Left renal cortex interstitium (tissue), 4 donors: ENCODE measurements at places on chromosomes 4 and X.

GRCh38 chrX:102658556-102658955, 7.3 kb downstream of the GPRASP1 start:
- DNase-seq: no peak

GRCh38 chr4:126708716-126709115, 924.0 kb upstream of the INTU start:
- DNase-seq: no peak

DNA sequence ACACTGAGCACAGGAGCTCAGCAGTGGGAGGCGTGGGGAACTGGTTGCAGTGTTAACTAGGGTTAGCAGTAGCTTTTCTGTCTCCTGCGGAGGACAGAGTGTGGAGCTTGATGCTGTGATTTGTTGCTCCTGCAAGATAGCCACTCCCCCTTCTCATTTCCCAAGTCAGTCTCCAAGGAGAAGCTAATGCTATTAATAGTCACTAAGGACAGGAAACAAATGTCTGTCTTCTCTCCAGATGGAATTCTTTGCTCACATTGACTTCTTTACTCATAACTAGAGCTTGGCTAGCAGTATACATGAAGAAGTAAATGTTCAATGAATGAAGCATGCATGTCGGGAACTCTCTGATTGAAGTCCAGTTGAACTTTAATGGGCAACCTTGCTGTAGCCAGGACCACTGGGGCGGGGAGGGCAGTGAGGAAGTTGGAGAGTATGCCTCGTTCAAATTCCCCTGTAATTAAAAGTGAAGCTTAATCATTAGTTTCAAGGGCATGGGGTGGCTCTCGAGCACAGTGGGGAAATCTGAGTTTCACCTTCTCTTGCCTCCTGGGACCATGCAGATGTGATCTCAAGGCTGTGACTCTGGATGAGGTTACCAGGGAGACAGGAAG, 156.6 kb upstream of the SCML1 start:
- DNase-seq: no peak

GRCh38 chr4:18318682-18319388, 297.3 kb upstream of the LCORL start:
- no peak for DNase-seq

DNA sequence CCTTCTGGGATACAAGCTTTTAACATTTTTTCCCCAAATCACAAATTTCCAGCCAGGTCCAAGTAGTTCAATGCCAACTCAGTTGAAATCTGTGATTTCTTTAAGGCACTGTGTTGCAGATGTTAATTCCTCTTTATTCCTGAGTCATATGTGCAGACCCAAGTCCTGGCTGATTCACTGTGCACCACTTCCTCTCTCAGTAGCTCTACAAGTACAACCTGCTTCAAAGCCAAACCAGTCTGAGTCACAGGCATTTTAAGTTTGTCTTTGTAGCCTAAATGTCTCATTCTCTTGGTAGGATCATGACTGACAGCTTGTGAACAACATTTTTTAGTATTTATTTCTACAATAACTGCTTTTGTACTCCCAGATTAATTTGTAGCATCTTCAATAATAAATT, 165.6 kb upstream of the S100G start:
- DNase-seq: no peak

GRCh38 chrX:20399728-20400414, 133.2 kb upstream of the RPS6KA3 start:
- no peak for DNase-seq

- DNase-seq: no peak
These were observed 86.6 kb downstream of the DNAAF6 start for GRCh38 chrX:107293056-107293455.

DNA sequence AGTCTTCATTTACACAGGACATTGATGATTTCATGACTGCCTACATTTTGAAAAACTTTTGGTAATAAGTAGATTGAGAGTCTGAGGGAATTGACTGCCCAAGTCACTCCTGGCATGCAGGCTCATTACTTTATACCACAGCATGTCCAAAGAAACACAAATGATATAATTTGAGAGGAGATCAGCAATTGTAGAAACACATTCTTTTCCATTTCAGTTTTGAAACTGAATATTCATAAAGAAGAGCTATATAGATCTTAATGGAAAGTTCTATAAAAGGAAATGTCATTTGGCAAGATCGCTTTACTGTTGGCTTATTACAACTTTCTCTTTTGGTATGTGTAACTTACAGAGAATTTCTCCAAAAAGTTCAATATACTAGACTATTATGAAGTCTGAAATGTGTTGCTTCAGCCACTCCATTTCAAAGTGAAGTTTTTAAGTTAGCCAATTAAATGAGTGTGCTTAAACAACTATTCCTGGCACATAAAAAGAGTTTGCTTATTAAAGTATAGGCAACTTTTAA, 158.0 kb downstream of the ARAP2 start:
- DNase-seq: no peak

GRCh38 chr4:121182296-121182695, 18.2 kb upstream of the TNIP3 start:
- DNase-seq: no peak

DNA sequence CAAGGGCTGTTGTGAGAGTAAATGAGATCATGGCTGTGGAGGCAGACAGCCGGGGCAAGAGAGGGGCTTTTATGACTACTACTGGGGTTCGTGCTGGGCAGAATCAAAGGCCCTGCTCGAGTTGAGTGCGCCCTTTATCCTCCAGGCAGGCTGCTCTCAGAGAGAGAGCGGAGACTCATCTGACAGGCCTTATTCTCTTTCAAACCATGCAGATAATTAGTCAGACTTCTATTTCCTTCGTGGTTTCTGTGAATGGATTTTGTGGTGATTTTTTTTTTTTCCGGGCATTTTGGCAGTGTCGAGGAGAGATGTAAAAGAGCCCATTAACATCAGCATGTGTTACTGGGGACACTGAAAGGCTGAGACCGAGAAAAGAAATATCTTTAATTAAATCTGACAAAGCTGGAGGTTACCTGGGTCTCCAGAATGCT, 73.6 kb downstream of the MED28 start:
- no peak for DNase-seq

- no peak for DNase-seq
These were observed 10.3 kb upstream of the LSM6 start for GRCh38 chr4:146165221-146165620.

DNA sequence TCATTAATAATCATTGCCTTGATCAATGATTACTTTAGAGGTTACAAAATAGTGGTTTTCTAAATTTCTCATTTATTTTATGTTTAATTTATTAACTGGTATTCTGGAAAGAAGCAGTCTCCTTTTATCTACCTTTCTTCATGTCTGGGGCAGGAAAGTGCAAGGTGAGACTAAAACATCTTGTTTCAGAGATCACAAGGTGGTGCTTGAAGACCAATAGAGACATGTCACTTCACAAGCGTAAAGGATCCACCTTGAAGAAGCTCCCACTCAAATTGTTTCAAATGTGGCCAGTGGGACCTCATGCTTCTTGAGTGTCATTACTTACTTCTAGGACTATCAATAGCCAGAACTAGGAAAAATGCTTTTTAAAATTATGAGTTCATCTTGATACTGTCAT, 1568.7 kb downstream of the RPA4 start:
- DNase-seq: no peak

GRCh38 chr4:42396752-42397634, at the start of gene SHISA3:
Gene SHISA3 (plus strand): TSS chr4:42397488. CDS start chr4:42398057, 569 bp downstream.
- no peak for DNase-seq

- DNase-seq: no peak
These were observed 292.7 kb downstream of the GALNTL6 start for GRCh38 chr4:172105918-172106317.

DNA sequence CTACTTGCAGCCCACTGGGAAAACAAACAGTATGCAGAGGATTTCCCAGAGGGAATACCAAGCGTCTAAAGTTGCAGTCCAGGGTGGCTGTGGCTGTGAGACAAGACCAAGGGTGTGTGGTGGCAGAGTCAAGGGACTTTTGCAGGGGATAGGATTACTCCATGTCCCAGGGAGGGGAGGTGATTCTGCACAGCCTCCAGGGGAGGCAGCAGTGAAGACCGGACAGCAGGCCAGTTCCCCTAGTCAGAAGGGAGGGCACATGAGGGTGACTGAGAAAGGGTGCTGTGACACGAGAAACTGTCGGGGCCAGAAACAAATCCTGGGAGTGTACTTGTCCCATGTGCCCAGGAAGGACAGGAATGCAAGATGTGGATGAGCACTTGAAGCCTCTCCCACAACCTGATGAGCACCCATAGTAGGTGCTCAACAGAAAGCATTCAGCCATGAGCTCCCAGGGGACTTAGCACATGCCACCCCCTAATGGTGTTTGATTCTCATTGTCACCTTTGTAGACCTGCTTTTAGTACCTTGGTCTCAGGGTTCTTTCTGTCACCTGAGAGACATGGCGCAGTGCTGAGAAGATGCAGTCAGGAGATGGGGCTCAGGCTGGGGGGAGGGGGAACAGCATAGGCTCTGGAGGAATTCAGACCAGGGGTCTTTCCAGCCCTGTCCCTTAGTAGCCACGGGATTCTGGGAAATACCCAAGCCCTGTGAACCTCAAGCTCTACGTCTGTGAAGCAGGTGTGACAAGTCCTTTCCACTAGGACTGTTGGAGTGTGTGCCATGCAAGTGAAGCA, 18.1 kb upstream of the HSFX3 start:
- no peak for DNase-seq

DNA sequence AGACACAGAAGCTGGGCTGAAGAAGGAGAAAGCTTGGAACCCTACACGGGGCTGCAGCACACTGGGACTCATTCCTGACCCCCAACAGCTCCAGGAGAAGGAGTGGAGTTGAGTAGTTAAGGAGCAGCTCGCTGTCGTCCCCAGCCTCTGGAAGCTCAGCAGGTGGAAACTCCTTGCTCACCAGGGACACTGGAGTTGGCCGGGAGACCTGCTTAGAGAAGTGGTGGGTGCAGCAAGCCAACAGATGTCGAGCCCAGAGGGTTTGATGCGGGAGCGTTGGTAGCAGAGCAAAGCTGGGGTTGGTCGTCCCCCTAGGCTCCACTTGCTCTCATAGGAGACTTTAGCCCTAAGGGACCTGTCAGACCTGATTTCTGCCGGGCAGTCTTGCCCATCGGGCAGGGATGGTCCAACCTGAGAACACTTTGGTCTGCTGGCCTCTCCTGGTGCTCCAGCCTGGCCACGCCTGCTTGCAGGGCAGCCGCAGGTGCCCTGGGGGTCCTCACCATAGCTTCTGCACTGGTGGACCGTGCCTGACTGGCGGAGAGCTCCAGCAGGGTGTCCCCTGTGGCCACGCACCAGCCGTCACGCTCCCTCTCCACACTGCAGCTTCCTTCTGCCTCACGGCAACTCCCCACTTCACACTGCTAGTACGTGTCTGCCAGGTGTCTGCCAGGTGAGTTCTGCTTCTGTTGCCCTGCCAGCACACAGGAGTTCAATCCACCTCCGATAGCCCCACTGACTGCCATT, 353.7 kb downstream of the GASK1B start:
- DNase-seq: no peak

DNA sequence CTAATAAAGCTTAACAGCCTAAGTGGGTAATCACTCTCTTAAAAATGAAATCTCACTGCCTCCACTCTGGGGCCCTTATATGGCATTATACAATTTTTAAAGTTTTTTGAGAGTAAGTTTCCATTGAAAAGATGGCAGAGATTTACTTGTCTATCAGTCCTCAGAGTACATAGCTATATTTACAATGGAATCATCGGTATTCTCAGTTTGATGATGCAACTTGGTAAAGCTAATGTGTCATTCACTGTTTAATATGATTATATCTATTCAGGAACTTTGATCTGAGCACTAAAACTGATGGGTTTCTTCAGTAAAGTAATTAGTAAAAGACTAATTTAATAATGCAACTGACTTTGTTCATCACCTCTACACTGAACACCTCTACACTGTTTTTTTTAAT, 51.6 kb downstream of the CT47B1 start:
- no peak for DNase-seq

- no peak for DNase-seq
These were observed at the start of gene TKTL2 for GRCh38 chr4:163473576-163473975. Gene TKTL2 (minus strand): TSS chr4:163473754. CDS start chr4:163473734, 20 bp downstream.

- DNase-seq: no peak
These were observed 8.6 kb downstream of the APEX2 start for GRCh38 chrX:55008571-55009358.

DNA sequence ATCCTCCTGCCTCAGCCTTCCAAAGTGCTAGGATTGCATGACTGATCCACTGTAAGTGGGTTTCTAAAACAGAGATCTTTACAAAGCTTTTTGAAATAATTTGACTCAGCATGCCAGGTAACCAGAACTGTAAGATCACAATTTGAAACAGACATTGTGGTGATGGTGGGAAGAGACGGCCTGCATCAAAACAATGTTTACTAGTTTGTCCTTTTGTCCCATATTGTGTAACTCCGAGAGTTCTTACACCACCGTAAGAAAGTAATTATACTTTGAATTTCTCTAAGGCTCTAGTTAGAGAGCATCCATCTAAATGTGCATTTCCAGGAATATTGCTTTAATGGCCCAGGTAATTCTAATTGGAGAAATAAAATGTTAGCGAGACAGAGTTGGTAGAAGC, 594 bp upstream of the ARHGAP24 start:
- DNase-seq: no peak

DNA sequence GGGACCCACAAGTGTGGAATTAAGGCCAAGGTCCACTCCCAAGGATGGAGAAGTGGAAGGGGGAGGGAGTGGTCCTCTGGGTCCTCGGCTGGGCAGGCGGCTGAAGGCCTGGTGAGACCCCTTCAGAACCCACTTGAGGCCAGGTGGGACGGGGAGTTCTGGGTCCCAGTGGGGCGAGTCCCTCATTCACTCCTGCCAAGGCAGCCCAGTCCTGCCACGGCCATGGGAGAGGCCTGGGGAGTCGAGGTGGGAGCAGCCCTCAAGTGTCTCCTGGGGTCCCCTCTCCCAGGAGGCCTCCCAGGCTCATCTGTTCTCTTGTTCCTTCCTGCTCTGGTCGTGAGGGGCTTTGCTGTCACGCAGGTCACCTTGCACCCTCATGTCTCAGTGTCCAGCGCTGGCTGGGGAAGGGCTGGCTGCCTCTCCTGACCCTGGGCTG, 6.1 kb upstream of the SH3BP2 start:
- DNase-seq: no peak

- DNase-seq: no peak
These were observed 110.2 kb downstream of the GNL3L start for GRCh38 chrX:54640103-54640690.

- DNase-seq: no peak
These were observed 121.0 kb upstream of the MYOZ2 start for GRCh38 chr4:119014658-119015057.

DNA sequence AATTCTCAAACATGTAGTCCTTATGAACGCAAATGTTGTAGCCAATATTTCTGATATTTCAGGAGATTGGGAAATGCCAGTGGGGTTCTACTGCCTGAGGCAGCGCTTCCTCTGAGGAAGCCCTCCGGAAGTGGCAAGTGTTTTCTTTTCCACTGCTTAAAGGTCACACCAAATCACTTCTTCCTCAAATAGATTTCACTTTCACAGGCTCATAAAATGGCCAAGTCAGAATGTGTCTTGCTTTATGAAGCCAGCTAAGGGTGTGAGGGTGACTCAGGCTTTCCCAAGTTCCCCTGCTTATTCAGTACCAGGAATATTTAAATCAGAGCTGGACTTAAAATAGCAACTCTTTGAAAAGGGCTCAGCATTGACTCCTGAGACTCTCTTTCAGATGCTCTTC, 514.2 kb upstream of the DIPK2B start:
- DNase-seq: no peak
